Stimulated activated CD4-positive, alpha-beta T cell treated with anti-CD3 and anti-CD28 coated beads, Interleukin-15, amount 100 ng/mL, for 24 hours (primary cell): ENCODE measurements at places on chromosomes 7 and 10.
A peak's percentile ranks its signal among the peaks of the same experiment; 100 is the strongest.

GRCh38 chr10:12510501-12510941, 161.2 kb downstream of the CAMK1D start:
- no peak for DNase-seq

DNA sequence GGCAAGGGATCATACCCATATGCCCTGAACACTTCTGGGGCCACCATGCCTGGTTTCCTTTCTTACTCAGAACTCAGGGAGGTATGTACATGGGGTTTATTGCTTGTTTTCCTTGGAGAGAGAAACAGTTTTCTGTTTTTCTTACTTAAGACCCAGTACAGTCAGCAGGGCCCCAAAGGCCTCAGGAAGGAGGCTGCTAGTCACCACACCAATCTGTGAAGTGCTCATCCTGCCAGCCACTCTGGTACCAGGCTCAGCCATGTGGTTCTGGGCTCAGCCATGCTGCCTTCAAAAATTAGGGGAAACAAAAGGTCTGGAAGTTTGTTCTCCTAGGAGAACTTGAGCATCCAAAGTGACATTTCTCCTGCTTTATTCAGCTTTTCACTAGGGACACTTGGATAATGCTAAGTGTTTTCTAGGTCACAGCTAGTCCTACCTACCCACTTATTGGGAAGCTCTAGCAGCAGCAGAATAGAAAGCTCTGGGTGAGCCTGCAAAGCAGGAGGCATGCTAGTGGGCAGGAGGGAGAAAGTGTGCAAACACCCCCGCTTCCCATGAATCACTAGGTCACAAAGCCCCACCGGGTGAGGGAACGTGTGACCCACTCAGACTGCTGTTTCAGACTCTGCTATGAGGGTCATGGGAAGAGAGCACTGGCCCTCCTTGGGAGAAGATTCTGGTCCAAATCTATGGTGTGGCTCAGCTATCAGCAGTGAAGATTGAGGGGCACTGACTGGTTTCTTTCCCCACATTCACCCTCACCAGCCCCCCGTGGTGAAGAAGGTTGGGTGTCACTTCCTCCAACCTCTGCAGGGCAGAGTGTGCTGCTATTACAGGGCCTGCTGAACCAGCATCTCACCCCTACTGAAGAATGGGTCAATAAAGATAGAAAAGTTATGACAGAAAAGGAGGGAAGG, 23.9 kb downstream of the NUDCD3 start:
- no peak for DNase-seq

DNA sequence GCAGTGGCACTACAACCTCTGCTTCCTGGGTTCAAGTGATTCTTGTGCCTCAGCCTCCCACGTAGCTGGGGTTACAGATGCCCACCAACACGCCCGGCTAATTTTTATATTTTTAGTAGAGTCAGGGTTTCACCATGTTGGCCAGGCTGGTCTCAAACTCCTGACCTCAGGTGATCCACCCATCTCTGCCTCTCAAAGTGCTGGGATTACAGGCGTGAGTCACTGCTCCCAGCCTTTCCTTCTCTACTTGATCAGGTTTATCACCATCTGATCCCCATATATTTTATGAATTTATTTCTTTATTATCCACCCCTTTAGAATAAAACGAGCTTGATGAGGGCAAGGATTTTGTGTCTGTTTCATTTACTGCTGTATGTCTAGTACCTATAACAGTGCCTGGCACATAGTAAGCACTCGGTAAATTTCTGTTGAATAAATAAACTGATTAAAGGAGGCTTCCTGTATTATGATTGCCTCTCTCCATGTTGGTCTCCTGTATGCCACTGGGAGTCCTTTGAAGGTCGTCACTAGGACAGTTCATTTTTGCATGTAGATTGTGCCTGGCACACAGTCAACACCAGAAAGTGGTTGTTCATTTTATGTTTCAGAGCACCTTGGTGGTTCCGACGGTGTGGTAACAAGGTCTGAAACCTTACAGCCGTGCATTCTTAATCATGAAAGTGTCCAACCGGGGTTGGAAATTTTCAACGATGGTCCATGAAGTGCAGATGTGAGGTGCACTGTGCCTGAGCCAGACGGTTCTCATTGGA, 9.6 kb upstream of the EIF3A start:
- peak; percentile 56 for DNase-seq

DNA sequence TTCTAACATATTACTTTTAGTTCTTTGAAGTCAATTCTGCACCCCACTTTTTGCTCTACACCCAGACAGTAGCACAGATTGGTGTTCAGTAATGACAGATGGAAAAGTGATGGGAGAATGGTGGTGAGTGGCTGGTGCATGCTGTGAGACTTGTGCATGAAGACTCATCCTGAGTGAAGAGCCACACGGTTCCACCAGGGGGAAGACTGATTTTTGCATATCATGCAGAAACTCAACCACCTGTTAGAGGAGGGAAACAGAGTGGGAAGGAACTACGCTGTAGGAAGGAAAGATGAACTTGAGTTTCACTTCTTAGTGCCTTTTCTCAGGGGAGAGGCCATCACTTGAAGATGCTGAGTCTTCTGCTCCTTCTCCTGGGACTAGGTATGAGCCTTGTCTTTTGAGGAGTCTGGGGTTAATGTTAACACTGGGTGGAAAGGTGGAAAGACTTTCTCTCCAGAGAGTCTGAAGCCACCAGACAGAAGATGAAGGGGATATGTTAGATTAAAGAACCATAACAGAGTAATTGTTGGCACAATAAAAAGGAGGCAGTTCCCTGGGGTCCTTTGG, 9.3 kb upstream of the PRSS1 start:
- peak; percentile 5 for DNase-seq

DNA sequence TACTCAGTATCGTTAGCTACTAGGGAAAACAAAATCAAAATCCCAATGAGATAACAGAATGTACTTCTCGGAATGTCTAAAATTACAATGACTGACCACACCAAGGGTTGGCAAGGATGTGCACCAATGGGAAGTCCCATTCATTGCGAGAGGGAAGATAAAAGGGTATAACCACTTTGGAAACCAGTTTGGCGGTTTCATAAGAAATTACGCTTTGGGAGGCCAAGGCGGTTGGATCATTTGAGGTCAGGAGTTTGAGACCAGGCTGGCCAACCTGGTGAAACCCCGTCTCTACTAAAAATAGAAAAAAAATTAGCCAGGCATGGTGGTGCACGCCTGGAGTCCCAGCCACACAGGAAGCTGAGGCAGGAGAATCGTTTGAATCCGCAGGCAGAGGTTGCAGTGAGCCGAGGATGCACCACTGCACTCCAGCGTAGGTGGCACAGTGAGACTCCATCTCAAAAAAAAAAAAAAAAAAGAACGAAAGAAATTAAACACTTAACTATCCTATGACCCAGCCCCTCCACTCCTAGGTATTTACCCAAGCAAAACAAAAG, 7.6 kb downstream of the HACD1 start:
- no peak for DNase-seq

DNA sequence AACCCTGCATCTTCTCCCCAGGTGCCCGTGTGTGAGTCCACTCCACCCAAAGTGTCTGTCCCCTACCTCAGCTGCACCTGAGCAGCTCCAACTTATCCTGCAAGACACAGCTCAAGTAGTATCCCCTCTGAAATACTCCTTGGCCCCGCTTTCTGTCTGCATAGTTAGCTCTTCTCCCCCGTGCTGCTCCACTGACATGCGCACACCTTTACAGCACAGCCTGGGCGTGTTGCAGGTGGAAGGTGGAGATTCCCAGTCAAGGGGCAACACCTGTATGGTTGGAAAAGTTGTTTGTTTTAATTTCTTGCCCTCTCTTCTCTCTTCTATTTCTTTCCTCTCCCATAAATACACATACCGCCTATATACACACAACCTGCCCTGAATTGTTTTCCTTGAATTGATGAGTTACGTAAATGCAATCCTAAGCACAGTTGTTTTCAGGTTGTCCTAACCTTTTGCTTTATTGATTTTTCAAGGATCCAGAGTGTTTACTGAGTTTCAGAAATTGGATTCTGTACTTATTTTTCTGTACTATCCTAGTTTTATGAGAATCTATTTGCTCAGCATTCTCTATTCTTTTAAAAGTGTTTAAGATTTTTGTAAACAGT, 14.9 kb downstream of the MET start:
- DNase-seq = no peak

GRCh38 chr10:24826009-24826408, 102.3 kb upstream of the ARHGAP21 start:
- DNase-seq = no peak

GRCh38 chr7:57177856-57178767, 45.9 kb upstream of the ZNF479 start:
- DNase-seq = no peak

DNA sequence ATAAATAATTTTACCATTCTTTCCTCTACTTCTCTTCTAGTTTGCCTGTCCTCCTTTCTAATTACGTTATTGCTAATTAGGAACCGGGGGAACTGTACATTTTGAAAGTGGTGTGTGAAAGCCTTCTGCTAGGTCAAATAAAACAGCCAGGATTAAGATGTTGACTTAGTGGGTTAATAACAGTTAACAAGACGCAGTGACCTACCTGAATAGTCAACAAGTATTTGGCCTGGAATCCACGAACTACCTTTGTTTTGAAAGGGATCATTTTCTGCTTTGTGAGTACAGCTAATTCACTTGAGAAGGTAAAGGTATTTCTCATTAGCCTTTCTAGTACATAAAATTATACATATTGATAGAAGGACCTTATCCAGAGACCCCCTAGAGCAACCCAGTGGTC, 139.9 kb downstream of the COL28A1 start:
- no peak for DNase-seq

DNA sequence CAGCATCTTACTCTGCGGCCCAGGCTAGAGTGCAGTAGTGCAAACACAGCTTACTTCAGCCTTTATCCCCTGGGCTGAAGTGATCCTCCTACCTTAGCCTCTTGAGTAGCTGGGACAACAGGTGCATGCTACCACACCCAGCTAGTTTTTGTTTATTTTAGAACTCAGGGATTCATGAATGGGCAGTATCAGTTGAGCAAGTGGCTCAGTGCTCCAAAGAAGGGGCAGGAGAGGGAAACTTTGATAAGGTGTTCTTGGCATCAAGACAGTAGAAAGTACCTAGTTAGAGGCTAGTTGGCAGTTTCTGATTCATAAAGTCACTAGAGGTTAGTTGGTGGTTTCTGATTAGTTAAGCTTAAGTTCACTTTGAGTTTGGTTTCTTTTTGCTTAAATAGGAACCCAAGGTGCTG, 18.4 kb downstream of the TRIM24 start:
- DNase-seq = no peak

DNA sequence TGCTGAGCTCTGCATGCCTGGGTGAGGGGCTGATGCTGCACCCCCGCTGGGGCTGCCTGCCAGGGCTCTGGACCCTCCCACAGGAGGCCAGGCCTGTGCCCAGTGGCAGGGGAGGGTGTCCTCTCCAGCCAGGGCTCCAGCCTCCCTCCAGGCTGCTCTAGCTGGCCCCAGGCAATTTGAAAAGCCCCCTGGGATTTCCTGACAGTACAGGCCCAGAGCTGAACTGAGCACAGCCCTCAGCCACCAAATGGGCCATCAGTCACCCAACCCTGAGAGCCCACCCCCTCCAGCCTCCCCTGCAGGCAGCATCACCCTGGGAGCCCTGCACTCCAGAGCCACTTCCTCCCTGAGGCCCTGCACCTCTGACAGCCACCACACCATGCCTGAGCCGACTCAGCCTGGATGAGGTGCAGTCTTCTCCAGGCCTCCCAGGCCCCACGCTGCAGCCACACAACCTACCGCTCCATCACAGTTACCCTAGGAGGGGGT, 101.8 kb upstream of the RET start:
- no peak for DNase-seq

- no peak for DNase-seq
Measured at GRCh38 chr7:50262446-50262845, 42.1 kb upstream of the IKZF1 start.

DNA sequence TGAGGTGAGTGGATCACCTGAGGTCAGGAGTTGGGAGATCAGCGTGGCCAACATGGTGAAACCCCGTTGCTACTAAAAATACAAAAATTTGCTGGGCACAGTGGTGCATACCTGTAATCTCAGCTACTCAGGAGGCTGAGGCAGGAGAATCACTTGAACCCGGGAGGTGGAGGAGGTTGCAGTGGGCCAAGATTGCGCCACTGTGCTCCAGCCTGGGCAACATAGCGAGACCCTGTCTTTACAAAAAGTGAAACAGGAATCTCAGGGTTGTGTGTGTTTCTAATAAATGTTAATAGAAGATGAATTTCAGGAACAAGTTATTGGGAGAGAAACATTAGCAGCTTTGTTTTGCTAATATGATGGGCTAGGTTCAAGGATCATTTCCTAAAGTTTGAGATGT, 19.9 kb downstream of the PPP2R2D start:
- DNase-seq = no peak

DNA sequence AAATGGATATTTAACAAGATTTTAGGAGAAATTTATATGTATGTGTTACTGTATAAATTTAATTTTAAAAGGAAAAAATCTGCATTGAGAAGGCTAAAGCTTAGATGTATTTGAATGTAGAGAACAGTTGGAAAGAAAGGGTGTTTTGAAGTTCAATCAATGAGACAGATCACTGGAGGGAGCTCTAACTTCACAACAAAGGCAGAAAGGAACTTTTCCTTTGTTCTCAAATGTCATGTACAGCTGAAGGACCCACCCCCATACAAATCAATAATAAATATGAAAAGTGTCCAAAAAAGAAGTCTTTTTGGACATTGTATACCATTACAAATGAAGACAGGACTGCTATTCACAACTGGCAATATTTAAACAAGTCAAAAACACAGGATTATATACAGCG, 403.4 kb downstream of the DNAJB9 start:
- DNase-seq = no peak
